Cerebellar nuclear complex (tissue), 1 donor: ENCODE measurements at places on chromosomes 4 and X.

GRCh38 chrX:119948381-119948780 lies 4.8 kb upstream of the NKAP start:
- DNase-seq, result no peak

DNA sequence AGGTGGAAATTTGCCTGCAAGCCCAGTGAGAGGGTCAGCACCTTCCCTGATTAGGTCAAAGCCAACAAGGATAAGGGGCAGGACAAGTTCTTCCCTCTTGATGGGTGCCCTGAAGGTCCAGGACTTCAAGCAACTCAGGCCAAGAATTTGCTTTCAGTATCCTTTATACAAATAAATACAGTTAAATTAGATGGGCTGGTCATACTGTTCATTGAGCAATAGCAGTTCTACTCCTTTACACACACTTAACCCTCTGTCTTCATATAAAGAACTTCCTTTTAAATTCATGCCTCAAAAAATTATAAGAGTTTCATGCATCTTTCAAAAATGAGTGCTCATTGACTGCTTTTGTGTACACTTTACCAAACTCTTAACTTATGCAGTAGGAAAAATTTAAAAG lies 392.0 kb downstream of the SPRY1 start:
- DNase-seq, result no peak

DNA sequence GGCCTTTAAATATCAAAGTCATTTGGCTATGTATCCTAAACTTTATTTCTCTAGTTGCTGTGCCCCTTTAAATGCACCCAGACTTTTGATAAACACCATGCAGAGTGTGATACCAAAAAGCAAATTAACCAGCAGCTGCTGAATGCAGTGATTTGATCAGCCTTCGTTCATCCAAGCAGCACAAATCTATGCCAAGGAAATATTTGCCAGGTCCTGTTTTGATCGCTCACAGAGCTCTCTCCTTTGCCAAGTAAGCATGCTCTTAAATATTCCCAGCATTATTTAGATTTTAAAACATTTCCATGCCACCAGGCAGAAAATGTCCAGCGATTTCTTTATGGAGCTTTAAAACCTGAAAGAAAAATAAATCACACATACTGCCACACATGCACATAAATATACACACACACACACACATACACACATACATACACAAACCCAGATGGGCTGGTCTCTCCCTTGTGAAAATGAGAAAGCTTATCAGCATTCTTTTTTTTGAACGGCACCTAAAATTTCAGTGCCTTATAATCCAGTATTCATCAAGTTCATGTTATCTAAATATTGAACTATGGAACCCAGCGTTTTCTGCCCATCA lies 35.7 kb downstream of the BTC start:
- no peak for DNase-seq

- no peak for DNase-seq
These were observed 19.7 kb upstream of the RTL9 start for GRCh38 chrX:110338935-110339334.

DNA sequence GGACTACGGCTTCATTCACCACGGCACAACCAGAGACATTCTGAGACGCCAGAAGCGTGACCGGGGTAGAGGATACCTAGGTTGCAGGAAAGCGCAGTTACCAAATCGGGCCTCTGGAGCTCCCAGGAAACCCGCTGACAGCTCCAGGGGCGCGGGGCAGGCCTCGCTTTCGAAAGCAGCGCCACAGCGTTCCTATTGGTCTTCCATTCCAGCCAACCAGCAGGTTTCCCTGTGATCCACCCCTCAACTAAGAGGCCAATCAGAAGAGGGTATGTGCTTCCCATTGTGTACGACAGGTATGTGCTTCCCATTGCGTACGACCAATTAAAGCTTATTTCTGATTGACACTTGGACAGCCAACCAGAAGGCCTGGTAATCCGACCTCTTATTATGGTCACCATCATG lies 14.9 kb downstream of the SNX12 start:
- DNase-seq, result no peak

DNA sequence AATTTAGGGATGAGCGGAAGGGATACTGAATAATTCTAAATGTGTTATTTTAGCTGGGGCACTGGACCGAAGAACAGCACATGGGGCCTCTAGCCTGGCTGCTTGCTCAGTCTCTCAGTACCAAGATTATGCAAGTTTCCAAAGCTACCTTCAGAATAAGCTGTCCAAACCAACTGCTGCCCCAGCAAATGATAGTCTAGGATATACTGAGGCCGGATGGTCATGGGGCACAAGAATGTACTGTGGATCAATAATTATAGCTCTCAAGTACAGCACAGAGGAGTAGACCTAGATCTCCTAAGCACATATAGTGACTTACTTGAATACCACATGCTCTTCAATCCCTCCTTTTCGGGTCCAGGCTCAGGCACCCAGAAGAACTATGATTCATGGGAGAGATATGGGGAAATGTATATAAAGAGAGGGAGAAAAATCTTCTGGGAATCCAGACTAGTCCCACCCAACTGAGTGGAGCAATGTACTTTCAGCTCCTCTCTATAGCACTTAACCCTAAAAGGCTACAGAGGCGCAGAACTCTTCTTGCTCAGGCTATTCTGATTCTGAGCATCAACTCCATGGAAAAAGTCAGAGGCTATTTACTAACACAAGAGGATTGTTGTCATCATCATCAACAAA lies 160.3 kb upstream of the GPC4 start:
- no peak for DNase-seq

DNA sequence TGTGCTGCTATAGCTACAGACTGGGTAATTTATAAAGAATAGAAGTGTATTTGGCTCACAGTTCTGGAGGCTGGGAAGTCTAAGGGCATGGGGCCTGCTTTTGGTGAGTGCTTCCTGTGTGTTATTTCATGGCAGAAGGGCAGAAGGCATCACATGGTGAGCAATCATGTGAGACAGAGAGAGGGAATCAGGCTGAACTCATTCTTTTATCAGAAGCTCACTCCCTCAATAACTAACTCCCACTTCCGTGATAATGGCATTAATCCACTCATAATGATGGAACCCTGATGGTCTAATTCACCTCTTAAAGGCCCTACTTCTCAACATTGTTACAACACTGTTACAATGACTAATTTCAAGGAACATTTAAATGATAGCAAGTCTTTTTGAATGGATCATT lies 129.4 kb downstream of the FAT4 start:
- no peak for DNase-seq

DNA sequence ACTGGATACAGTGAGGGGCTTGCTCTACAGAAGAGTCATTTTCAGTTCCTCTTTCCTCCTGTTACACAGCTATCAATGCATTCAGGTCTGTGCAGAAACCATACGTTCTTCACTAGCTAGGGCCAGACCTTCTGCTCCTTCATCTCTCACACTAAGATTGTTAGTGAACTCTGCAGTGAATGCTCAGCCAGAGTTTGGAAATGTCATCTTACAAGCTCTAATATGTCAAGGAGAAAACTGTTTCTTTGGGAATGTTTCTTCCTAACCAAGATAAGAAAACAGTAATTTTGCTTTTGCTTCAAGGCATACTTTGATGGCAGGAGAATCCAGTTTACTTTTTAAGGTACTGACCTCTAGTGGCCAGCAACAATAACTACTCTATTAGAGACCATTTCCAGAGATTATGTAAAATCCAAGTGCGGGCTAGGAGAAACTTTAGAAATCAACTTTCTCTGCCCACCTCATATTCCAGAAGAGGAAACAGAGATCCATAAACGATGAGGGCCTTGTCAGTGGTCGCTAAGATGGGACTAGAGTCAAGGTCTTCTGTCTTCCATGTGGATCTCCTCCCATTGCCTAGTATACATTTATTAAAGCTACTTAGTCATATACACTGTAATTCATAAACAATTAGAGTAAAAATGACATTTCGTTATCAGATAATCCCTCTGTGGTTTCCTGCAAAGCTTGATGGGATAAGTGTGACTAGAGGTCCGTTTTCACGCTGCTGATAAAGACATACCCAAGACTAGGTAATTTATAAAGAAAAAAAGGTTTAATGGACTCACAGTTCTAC lies 12.1 kb upstream of the CC2D2A start:
- peak; percentile 26 for DNase-seq

- DNase-seq, result no peak
These were observed 31.0 kb downstream of the ALPK1 start for GRCh38 chr4:112327965-112328733.

GRCh38 chr4:6408263-6408662 lies 64.2 kb downstream of the PPP2R2C start:
- DNase-seq, result no peak

DNA sequence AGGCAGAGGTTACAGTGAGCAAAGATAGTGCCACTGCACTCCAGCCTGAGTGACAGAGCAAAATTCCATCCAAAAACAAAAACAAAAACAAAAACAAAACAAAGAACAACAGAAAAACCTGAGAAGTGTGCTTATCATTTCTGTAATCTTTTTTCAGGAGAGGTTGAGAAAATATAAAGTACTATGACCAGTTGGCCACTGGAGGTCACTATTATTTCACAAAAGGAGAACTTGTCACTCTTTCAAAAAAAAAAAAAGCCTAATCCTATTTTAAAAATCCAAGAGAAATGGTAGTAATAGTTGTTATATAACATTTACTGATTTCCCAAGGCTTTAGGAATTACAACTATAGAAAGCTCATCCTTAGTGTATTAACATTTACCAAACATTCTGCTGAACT lies 24.9 kb upstream of the RNF150 start:
- DNase-seq, result no peak

DNA sequence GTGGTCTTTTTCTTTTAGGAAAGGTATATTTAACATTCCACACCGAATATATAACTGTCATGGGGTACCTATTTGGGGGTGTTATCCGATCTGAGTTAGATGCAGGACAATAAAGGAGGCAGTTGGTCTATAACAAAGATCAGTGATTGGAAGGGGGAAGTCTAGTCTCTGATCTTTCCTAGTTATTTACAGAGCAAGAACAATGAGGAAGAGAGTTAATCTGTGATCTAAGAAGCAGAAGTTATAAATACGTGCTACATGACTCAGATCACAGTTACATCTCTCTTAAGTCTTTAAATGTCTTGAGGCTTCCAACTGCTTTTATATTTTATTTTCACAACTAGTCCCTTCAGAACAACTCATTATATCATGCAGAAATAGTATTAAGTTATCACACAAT lies 33.2 kb upstream of the ARMCX4 start:
- no peak for DNase-seq

- no peak for DNase-seq
These were observed 95.4 kb upstream of the RAB40AL start for GRCh38 chrX:102841706-102842003.

- DNase-seq, result no peak
These were observed 295.3 kb downstream of the GRID2 start for GRCh38 chr4:92599044-92599443.

DNA sequence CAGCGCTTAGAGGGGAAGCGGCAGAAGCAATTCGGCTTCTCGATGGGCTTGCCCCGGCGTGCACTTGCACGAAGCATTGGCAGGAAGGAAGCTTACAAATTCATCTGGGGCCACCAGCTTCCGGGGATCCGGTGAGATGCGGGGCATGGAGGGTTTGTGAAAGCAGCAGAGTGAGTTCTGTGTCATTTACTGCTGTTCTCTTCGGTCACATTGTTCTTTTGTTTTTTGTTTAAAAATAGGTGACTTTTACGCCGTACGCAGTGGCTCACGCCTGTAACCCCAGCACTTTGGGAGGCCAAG lies 47.0 kb downstream of the ASMT start:
- no peak for DNase-seq

- no peak for DNase-seq
These were observed 171.7 kb upstream of the HCCS start for GRCh38 chrX:10939424-10939823.

DNA sequence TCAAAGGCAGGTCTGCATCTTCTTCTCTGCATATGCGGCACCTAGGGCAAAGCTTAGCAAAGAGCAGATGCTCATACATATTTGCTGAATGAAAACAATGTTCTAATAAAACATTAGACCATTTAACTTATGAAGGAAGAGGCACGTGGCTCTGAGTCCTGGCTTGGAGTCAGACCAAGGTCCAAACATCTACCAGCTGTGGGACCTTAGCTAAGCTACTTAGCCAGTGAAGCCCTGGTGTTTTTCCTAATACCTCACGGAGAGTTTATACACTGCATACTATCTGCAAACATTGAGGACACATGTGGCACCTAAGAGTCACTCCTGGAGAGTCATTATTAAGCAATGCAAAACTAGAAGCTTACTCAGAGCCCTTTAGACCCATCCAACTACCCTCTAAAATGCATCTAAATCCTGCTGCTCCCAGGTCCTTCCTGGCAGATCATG lies 9.0 kb downstream of the PDGFC start:
- DNase-seq, result no peak

DNA sequence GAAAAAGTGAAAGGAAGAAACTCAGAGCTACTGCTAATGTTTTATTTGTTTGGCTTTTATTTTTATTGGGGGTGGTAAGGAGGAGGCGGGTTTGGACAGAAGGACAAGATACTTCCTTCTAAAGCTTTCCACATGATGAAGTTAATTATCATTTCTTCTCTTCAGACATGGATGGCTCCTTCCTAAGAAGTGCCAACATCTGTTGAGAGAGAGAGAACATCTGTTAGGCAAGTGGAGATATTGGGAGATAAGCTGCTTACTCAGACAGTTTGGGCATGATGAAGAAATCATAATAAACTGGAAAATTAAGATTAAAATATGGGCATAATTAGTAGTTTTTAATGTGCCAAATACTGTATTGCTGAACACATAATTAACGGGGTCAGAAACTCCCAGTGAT lies 535.7 kb upstream of the INTU start:
- no peak for DNase-seq

- DNase-seq, result no peak
These were observed 13.2 kb downstream of the BCOR start for GRCh38 chrX:40084471-40085101.

DNA sequence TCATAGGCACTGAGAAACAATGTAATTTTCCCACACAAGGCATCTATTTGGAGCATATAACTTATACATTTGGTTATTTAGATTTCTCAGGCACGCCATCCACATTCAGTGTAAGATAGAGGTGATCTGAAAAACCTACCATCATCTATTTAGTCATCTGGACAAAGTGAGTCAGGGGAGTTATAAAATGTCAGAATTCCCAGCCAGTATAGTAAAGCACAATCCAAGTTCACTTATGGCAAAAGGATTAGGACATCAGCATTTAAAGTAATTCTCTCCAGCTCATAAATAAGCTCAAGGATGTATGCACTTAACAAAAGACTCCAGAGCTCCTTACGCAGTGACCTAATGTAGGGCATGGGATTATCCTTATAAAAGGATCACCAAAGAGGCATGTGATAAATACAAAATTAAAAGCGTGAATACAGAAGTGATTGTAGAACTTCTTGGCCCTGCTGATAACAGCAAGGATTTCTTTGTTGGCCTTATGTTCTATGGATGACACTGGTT lies 65.3 kb upstream of the DCLK2 start:
- DNase-seq, result no peak

GRCh38 chr4:137923494-137923893 lies 318.7 kb downstream of the SLC7A11 start:
- DNase-seq, result no peak

DNA sequence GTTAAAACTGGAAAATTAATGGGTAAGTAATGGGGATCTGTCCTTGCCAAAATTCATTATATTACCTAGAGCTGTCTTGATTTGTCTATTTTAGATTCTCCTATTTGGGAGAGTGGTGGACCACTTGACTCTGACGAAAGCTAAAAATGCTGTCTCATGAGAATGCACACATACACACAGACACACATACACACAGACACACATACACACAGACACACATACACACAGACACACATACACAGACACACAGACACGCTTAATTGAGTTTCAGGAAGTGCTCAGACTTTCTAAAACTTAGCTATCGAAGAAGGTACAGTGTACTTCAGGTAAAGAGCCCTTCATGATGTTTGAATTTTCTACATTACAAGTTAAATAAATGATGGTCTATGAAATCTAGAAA lies 279.5 kb downstream of the ANKRD50 start:
- DNase-seq, result no peak

- DNase-seq, result no peak
These were observed 1029.5 kb downstream of the C4orf33 start for GRCh38 chr4:130125467-130125866.
